Pancreas (tissue), 10 donors: ENCODE measurements at places on chromosomes 2 and 18. TPM values are rescaled to one million over a fixed set of nuclear protein-coding genes. Genes with fewer than 3 reads are reported as not detected.

The RAB6D gene
- 0.08 TPM for total RNA-seq

The SLC40A1 gene
- total RNA-seq: 45.2 TPM

The MOCOS gene
- 1.6 TPM for total RNA-seq

The GCA gene
- total RNA-seq: 18.3 TPM

DNA sequence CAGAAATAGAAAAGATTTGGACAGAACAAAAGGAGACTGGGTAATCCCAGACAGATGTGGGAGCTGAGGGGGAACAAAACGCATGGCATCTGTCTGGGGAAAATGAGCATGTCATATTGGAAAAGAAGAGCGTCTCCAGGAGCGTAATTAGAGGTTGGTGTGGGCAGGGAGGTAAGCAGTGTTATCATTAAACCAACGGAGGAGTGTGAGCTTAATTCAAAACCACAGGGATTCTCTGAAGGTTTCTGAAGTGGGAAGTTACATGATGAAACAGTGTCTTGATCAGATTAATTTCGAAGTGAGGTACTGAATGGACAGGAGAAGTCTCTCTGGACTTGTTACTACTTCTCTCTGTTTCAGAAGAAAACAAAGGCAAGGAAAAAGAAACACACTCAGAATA lies 53.3 kb downstream of the DTNB start:
- H3K27me3 ChIP-seq: no peaks in the 10 kb centered on the region
- DNase-seq: no peak
- H3K27ac ChIP-seq: no peak overlapping the region
- peaks cover 11% of the 10 kb centered on the region for H3K4me1 ChIP-seq
- no peak overlapping the region for H3K4me3 ChIP-seq

- H3K4me1 ChIP-seq: no peaks in the 10 kb centered on the region
- DNase-seq: no peak
- H3K4me3 ChIP-seq: no peak overlapping the region
- H3K27ac ChIP-seq: no peak overlapping the region
Observed at GRCh38 chr18:39025531-39025930, 1459.9 kb upstream of the CELF4 start.

DNA sequence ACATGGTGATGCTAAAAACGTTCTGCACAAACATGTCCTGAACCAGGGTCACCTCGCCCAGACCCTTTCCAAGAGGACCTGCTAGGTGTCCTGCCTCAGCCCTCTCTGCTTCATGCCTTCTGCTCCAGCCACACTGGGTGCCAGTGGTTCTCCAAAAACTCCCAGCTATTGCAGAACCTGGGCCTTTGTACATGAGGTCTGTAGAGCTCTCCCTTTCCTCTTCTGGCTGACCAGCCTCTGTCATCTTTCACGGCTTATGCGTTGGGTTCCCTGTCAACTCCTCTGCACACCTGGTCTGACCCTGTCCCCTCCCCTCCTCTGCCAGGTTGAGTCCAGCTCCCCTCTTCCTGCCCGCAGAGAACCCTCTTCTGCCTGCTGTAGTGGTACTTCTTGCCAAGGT lies 35.5 kb upstream of the IGFBP5 start:
- no peak overlapping the region for H3K27ac ChIP-seq
- no peak overlapping the region for H3K4me3 ChIP-seq
- H3K27me3 ChIP-seq: no peaks in the 10 kb centered on the region
- DNase-seq: no peak

DNA sequence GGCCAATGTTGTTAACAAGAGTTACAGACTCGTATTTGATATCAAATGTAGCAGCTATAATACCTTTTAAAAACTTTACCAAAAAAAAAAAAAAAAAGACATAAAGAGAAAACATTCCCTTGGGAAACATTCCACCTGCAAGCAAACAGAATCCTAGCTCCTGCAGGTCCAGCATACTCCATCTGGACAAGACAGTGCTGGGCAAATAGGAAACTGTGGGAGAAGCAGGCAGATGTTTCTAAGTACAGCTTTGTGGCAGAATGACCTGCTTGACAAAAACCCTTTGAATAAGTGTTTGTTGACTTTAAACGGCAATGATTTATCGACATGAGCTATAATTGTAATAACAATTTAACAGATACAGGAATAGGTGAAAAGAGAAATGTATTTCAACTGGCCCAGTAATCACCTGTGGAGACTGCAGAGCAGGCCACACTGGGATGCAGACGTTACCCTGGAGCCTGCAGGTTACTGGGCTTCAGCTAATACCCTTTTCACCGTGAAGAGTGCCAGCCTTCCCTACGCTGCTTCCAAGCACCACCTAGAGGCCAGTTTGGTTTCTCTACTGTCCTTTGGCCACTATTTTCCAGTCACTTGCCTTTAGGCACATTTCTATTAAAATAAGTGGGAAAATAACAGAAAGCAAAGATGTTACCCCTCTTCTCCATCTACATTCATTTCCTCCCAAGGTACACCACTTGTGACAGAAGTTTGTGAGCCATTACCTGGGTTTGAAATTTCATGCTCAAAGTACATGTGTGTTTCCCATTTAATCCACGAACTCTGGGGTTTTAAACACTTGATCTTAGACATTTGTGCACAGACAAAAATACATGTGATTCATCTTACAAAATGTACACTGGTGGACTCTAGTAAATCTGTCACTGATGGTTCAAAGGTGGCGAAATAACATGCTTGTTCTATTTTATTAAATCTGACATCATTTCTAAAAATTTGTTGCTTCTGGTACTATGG lies 96.9 kb upstream of the ZNF397 start:
- no peak for DNase-seq
- no peaks in the 10 kb centered on the region for H3K4me1 ChIP-seq
- H3K36me3 ChIP-seq: no peaks in the 10 kb centered on the region
- H3K4me3 ChIP-seq: no peak overlapping the region

DNA sequence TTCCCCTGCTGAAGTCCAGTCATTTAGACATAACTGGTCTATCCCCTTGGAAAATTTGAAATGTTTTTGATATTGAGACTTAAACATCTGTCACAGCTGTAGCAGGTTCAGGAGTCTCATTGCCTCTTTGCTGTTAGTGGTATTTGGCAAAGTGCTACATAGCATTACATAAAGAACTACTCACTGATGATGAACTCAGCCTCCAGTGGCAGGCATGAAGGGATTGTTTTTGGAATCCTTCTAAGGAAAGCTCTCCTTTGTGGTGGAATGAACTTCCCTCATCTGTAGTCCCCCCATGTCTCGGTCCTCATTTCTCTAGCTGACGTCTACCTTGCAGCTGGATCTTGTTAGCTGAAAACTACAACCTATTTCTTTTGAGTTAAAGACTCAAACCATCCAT lies 111.6 kb downstream of the TACR1 start:
- H3K4me1 ChIP-seq: no peaks in the 10 kb centered on the region
- H3K4me3 ChIP-seq: no peak overlapping the region
- H3K36me3 ChIP-seq: no peaks in the 10 kb centered on the region
- no peak overlapping the region for H3K27ac ChIP-seq

- no peak overlapping the region for H3K4me3 ChIP-seq
- no peaks in the 10 kb centered on the region for H3K27me3 ChIP-seq
- peaks cover 19% of the 10 kb centered on the region for H3K4me1 ChIP-seq
- H3K36me3 ChIP-seq: no peaks in the 10 kb centered on the region
- DNase-seq: no peak
- no peak overlapping the region for H3K27ac ChIP-seq
Observed at GRCh38 chr2:69307579-69308064, 79.4 kb downstream of the GFPT1 start.

DNA sequence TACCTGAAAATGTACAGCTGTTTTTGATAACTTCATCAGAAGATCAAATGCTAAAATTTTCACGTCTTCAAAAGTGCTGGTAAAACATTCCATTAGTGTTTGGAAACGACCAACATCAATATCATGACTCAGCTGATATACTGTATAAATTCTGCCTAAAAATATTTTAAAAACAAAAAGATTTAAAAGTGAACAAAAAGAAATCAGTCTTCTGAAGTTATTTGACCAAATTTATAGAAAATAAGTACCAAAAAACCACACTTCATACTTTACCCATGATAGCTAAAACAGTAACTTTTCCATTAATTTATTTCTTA lies 35.6 kb downstream of the THADA start:
- DNase-seq: no peak
- no peaks in the 10 kb centered on the region for H3K36me3 ChIP-seq
- no peaks in the 10 kb centered on the region for H3K4me1 ChIP-seq
- H3K27me3 ChIP-seq: no peaks in the 10 kb centered on the region
- H3K4me3 ChIP-seq: no peak overlapping the region
- no peak overlapping the region for H3K27ac ChIP-seq

- H3K36me3 ChIP-seq: no peaks in the 10 kb centered on the region
- no peak overlapping the region for H3K27ac ChIP-seq
- H3K4me3 ChIP-seq: no peak overlapping the region
Observed at GRCh38 chr2:180227461-180227860, 220.4 kb upstream of the CWC22 start.

- no peaks in the 10 kb centered on the region for H3K27me3 ChIP-seq
- no peak overlapping the region for H3K4me3 ChIP-seq
- no peaks in the 10 kb centered on the region for H3K36me3 ChIP-seq
- DNase-seq: no peak
- H3K27ac ChIP-seq: no peak overlapping the region
- H3K4me1 ChIP-seq: peaks cover 4% of the 10 kb centered on the region
Observed at GRCh38 chr18:32443033-32443705, 27.5 kb downstream of the GAREM1 start.

GRCh38 chr18:44589693-44590355 lies 90.9 kb upstream of the SETBP1 start:
- no peak overlapping the region for H3K4me3 ChIP-seq
- no peaks in the 10 kb centered on the region for H3K36me3 ChIP-seq
- H3K27ac ChIP-seq: no peak overlapping the region
- no peak for DNase-seq

GRCh38 chr18:55106906-55107305 lies 147.6 kb upstream of the CCDC68 start:
- H3K27me3 ChIP-seq: no peaks in the 10 kb centered on the region
- H3K4me3 ChIP-seq: no peak overlapping the region
- no peak overlapping the region for H3K27ac ChIP-seq
- H3K36me3 ChIP-seq: no peaks in the 10 kb centered on the region
- no peak for DNase-seq

GRCh38 chr2:36528766-36529392 lies 69.1 kb downstream of the FEZ2 start:
- no peak overlapping the region for H3K4me3 ChIP-seq
- H3K27ac ChIP-seq: no peak overlapping the region
- H3K27me3 ChIP-seq: no peaks in the 10 kb centered on the region
- H3K4me1 ChIP-seq: no peaks in the 10 kb centered on the region

GRCh38 chr2:241771286-241772062 lies 5.1 kb upstream of the GAL3ST2 start:
- H3K27ac ChIP-seq: no peak overlapping the region
- no peaks in the 10 kb centered on the region for H3K4me1 ChIP-seq
- DNase-seq: no peak

DNA sequence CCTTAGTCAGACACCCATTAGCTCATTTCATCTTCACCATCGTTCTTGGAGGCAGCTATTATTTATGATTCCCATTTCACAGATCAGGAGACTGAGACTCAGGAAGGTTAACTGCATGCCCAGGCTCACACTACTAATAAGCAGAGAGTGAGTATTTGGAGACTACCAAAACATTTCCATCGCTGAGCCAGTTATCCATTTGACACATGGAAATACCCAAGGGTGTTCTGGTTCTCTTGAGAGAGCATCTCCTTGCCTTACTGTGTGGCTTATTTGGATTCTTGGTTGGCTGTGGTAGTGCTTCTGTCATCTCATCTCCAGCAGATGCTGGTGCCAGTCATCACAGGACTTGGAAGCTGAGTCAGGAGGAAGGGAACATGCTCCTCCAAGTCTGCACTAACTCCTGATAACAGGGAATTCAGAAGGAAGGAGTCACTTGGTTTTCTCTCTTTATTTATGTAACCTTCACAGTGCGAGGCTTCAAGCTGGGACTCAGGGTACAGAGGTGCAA lies 55.2 kb downstream of the RASGRP3 start:
- DNase-seq: no peak
- peaks cover 4% of the 10 kb centered on the region for H3K36me3 ChIP-seq
- H3K4me1 ChIP-seq: no peaks in the 10 kb centered on the region
- H3K27me3 ChIP-seq: no peaks in the 10 kb centered on the region
- no peak overlapping the region for H3K27ac ChIP-seq
- H3K4me3 ChIP-seq: no peak overlapping the region

GRCh38 chr2:176535467-176536113 lies 266.3 kb downstream of the MTX2 start:
- H3K27me3 ChIP-seq: no peaks in the 10 kb centered on the region
- no peak overlapping the region for H3K27ac ChIP-seq
- no peak for DNase-seq
- no peaks in the 10 kb centered on the region for H3K36me3 ChIP-seq
- no peaks in the 10 kb centered on the region for H3K4me1 ChIP-seq

GRCh38 chr2:197196541-197197180 lies 113.9 kb downstream of the ANKRD44 start:
- no peak overlapping the region for H3K27ac ChIP-seq
- H3K36me3 ChIP-seq: no peaks in the 10 kb centered on the region
- no peaks in the 10 kb centered on the region for H3K4me1 ChIP-seq
- no peak for DNase-seq
- H3K27me3 ChIP-seq: no peaks in the 10 kb centered on the region

DNA sequence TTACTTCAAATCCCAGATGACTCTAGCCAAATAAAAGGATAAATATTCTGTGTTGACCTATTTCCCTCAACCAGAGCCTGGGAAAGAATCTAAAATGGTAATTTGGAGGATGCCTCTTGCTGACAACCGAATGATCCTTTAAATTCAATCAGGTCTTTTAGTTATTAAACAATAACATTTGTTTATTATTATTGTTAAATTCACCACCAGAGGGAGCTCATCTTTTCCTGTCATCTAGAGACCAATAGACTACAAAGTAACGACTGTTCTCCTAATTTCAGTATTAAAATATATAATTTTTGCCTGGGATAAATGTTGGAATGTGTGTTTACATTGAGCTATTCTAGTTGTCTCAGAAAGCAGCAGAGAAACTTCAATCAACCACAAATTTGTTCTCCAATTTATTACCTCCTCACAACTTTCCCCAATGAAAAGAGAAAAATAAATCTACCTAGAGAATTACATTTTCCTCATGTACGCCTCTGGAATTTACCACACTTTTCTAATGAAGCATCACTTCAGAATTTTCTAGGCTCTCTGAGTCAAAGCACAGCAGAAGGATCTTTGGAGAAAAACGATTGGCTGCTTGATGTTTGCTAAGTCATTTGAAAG lies 142.7 kb downstream of the SCG2 start:
- H3K27ac ChIP-seq: no peak overlapping the region
- no peak overlapping the region for H3K4me3 ChIP-seq
- H3K27me3 ChIP-seq: no peaks in the 10 kb centered on the region
- no peak for DNase-seq
- H3K4me1 ChIP-seq: no peaks in the 10 kb centered on the region
- H3K36me3 ChIP-seq: no peaks in the 10 kb centered on the region

- H3K4me3 ChIP-seq: no peak overlapping the region
- no peak for DNase-seq
- H3K27me3 ChIP-seq: no peaks in the 10 kb centered on the region
- H3K36me3 ChIP-seq: no peaks in the 10 kb centered on the region
- no peak overlapping the region for H3K27ac ChIP-seq
Observed at GRCh38 chr2:109153005-109153784, 24.2 kb downstream of the SH3RF3 start.

- H3K27ac ChIP-seq: no peak overlapping the region
- no peak for DNase-seq
- no peak overlapping the region for H3K4me3 ChIP-seq
- H3K27me3 ChIP-seq: no peaks in the 10 kb centered on the region
- no peaks in the 10 kb centered on the region for H3K36me3 ChIP-seq
- H3K4me1 ChIP-seq: peaks cover 12% of the 10 kb centered on the region
Observed at GRCh38 chr18:79573921-79574491, 105.6 kb upstream of the CTDP1 start.

GRCh38 chr2:231720987-231721966 lies 13.0 kb downstream of the PTMA start:
- no peaks in the 10 kb centered on the region for H3K27me3 ChIP-seq
- no peak overlapping the region for H3K4me3 ChIP-seq
- no peak overlapping the region for H3K27ac ChIP-seq
- no peak for DNase-seq
- no peaks in the 10 kb centered on the region for H3K36me3 ChIP-seq
